ENCODE measurements at places on chromosomes 2 and 18.

DNA sequence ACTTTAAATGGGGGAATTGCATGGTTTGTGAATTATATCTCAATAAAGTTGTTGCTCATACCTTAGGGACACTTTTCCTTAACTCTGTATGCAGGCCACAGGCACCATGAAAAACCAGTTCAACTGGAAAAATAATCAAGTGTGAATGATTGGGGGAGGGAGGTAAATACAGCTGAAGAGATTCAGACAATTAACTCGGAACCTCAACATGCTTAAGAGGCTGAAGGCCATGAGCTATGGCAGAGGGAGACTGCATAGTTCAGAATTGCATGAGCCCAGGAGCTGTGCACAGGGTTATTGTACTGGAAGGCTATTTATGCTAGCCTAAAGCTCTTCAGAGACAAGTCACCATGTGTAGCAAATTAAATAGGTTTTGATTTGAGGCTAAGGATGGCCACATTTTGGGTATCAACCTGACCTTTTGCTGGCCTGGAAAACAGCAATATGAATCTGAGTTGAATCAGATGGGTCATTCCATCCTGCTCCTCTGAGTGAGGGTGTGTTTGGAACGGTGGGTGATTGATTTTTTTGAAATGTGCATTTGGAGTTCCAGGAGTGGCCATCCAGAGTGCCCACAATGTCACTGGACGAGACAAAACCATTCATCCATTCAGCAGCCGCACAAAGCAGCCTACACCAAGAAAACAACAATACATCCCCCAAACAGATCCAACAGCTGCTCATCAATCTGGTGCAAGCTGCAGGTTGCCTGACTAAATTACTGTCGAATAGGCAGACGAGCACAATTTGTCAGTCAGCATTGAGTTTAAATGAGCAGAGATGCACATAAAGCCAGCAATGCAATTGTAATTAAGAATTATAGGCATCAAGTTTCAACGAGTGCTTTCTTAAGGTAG lies 42.5 kb downstream of the HRH4 start:
- DNase-seq = no peak

- DNase-seq = no peak
Observed at GRCh38 chr18:9570255-9570654, 44.1 kb downstream of the PPP4R1 start.

- no peak for DNase-seq
Observed at GRCh38 chr2:225156853-225157451, 114.7 kb upstream of the DOCK10 start.

DNA sequence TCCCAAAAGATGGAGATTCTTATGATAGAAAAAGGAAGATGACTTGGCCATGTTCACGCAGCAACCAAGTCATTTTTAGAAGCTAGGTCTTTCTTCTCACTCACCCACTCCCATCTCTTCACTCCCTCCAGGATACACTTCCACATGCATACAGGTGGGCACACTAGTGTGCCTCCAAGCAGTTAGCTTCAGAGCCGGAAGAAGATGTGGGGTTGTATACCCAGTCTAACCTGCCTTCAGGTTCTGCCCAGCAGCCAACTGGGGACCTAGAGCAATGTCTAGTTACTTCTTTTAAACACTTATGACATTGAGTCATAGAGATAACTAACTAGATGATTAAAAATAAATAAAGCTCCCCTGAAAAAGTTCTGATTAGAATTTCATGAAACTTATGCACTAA lies 21.8 kb upstream of the TANK start:
- DNase-seq = no peak

DNA sequence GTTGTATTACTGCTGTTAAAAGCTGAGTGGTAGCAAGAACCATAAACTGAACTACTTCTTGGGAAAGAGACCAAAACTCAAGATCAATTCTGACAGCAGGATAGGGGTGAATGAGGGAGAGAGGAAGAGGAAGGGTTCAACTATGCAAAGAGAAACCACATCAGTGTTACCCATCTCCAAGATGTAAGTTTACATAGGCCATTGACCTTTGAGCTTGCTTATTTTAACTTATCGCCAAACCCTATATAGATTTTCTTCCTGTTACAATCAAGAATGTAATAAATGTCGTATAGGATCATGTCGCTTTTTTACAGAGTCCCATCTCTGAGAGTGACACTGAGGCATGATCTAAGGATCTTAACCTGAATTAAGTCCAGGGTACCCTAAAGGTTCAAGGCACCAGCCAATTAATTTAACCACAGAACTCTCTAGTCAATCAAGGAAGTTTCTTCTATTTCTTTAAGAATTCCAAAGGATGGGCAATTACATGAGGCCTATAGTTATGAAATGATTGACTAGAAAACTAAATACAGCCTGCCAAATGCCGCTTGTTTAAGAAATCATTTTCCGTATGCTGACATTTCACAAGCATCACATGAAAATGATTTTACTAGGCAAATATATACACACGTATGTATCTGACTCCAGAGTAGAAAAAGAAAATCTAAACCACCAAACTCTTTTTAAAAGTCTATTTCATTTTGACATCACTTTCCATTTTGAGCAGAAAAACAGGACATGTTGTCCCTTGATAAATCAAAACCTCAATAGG lies 11.8 kb downstream of the RND3 start:
- no peak for DNase-seq

DNA sequence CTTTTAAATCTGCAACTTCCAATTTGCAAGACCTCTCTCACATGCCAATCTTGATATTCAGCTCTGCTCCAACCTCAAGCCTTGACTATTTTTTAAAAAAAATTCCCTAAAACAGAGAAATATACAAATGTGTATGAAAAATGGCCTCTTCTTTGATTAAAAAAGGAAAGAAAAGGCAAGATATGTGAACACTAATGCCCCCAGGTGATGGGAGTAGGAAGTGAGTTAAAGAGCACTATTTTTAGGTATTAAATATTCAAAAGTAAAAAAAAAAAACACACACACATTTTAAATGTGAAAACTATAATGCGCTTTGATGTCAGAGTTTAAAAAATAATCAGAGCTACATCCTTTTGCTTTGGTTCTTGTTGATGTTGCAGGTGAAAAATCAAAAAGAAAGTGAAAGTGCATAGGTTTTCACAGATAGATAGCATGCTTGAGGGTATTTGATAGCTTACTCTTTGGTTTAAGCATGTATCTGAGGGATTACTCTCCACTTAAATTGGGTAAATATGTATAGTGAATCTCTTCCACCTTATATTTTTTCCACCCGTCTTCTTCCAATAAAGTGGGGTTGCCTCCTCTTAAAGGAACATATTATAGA lies 406.0 kb upstream of the POU3F3 start:
- no peak for DNase-seq

Measured in GM20000 (cell line).